Mesendoderm (in vitro differentiated cells): ENCODE measurements at places on chromosomes 3 and 15.
A peak's percentile ranks its signal among the peaks of the same experiment; 100 is the strongest.

GRCh38 chr15:50953302-50953701 lies 44.8 kb downstream of the AP4E1 start:
- H3K4me1 ChIP-seq, result no peaks in the 10 kb centered on the region
- H3K27ac ChIP-seq, result no peak overlapping the region
- peaks cover 3% of the 10 kb centered on the region for H3K36me3 ChIP-seq
- DNase-seq, result no peak
- H3K4me3 ChIP-seq, result no peak overlapping the region

DNA sequence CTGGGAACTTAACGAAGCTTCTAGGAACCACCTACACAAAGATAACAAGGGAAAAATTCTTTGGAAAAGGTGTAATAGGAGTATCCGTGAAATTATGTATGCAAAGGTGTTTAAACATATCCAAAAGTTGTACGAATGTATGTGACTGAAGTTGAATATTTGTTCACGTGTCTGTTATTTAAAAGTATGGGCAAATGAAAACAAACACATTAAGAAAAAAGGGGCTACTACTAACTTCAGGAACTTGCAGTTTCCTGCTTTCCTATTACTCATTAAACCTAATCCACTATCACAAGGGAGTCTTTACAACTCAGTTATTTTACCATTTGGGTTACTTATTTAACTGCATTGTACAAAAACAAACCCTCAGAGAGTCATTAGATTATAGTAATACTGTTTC lies 33.9 kb upstream of the GRAMD1C start:
- no peak overlapping the region for H3K4me3 ChIP-seq
- no peaks in the 10 kb centered on the region for H3K36me3 ChIP-seq
- H3K27ac ChIP-seq, result no peak overlapping the region
- no peaks in the 10 kb centered on the region for H3K27me3 ChIP-seq

DNA sequence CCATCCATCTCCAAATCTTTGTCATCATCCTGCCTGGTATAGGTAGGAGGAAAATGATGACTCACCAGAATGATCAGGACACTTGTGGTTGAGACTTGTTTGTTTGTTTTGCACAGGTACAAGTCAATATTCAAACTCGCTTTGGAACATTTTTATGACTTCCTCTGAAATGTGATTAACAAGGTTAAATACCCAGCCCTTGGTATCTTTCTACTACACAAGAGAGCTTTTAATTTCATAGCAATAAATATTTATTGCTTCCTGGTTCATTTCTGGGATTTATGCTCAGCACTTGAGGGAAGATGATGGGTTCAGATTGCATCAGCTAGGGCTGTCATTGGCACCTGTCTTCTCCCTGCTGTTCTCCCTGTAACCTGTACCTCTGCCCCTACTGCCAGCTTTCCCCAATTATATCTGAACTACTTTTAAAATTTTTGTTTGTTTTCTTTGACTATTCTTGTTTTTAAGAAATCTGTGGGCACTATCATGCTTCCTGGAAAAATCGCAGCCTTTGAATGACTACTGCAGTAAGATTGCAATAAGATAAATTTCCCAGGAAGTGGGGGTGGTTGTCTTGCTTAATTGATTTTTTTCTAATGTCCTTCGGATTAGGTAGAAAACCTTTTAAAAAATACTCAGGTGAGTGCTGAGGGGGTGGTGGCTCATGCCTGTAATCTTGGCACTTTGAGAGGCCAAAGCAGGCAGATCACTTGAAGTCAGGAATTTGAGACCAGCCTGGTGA lies 24.3 kb upstream of the GCNT3 start:
- DNase-seq, result no peak
- no peaks in the 10 kb centered on the region for H3K4me1 ChIP-seq
- H3K36me3 ChIP-seq, result no peaks in the 10 kb centered on the region
- no peak overlapping the region for H3K27ac ChIP-seq

- no peak for DNase-seq
- H3K4me3 ChIP-seq, result no peak overlapping the region
- H3K36me3 ChIP-seq, result no peaks in the 10 kb centered on the region
- H3K27me3 ChIP-seq, result no peaks in the 10 kb centered on the region
- no peaks in the 10 kb centered on the region for H3K4me1 ChIP-seq
- no peak overlapping the region for H3K27ac ChIP-seq
Observed at GRCh38 chr3:109809513-109809912, 472.2 kb upstream of the DPPA4 start.

GRCh38 chr3:194485881-194486539 lies 792 bp downstream of the ATP13A3 start:
- H3K4me1 ChIP-seq, result peaks cover 7% of the 10 kb centered on the region
- DNase-seq, result no peak
- no peaks in the 10 kb centered on the region for H3K36me3 ChIP-seq
- peak overlapping the region; percentile 81 for H3K4me3 ChIP-seq
- H3K27ac ChIP-seq, result peak overlapping the region; percentile 34

- H3K36me3 ChIP-seq, result no peaks in the 10 kb centered on the region
- peaks cover 9% of the 10 kb centered on the region for H3K4me1 ChIP-seq
- no peaks in the 10 kb centered on the region for H3K27me3 ChIP-seq
- H3K27ac ChIP-seq, result peak overlapping the region; percentile 60
- H3K4me3 ChIP-seq, result no peak overlapping the region
Observed at GRCh38 chr3:184716622-184717398, 4.9 kb upstream of the MAGEF1 start.

GRCh38 chr3:194522579-194523046 lies 35.8 kb upstream of the ATP13A3 start:
- no peak overlapping the region for H3K27ac ChIP-seq
- no peak overlapping the region for H3K4me3 ChIP-seq
- H3K4me1 ChIP-seq, result peaks cover 6% of the 10 kb centered on the region
- peak; percentile 97 for DNase-seq
- H3K27me3 ChIP-seq, result no peaks in the 10 kb centered on the region
- no peaks in the 10 kb centered on the region for H3K36me3 ChIP-seq

- no peaks in the 10 kb centered on the region for H3K4me1 ChIP-seq
- H3K36me3 ChIP-seq, result no peaks in the 10 kb centered on the region
- no peaks in the 10 kb centered on the region for H3K27me3 ChIP-seq
- H3K4me3 ChIP-seq, result no peak overlapping the region
Observed at GRCh38 chr3:127438951-127439350, 151.1 kb upstream of the PRR20G start.

- H3K4me3 ChIP-seq, result no peak overlapping the region
- H3K4me1 ChIP-seq, result peaks cover 3% of the 10 kb centered on the region
- no peaks in the 10 kb centered on the region for H3K27me3 ChIP-seq
- no peak overlapping the region for H3K27ac ChIP-seq
Observed at GRCh38 chr15:101246391-101246790, 5.5 kb downstream of the CHSY1 start.

- H3K27me3 ChIP-seq, result no peaks in the 10 kb centered on the region
- DNase-seq, result peak; percentile 41
- no peak overlapping the region for H3K4me3 ChIP-seq
- no peak overlapping the region for H3K27ac ChIP-seq
- H3K36me3 ChIP-seq, result no peaks in the 10 kb centered on the region
- peaks cover 13% of the 10 kb centered on the region for H3K4me1 ChIP-seq
Observed at GRCh38 chr15:74200871-74201419, 1.6 kb downstream of the STRA6 start.

GRCh38 chr15:66775127-66776105 lies 73.4 kb downstream of the SMAD6 start:
- H3K36me3 ChIP-seq, result peaks cover 2% of the 10 kb centered on the region
- no peak overlapping the region for H3K27ac ChIP-seq
- peaks cover 3% of the 10 kb centered on the region for H3K4me1 ChIP-seq
- H3K27me3 ChIP-seq, result no peaks in the 10 kb centered on the region
- no peak for DNase-seq

DNA sequence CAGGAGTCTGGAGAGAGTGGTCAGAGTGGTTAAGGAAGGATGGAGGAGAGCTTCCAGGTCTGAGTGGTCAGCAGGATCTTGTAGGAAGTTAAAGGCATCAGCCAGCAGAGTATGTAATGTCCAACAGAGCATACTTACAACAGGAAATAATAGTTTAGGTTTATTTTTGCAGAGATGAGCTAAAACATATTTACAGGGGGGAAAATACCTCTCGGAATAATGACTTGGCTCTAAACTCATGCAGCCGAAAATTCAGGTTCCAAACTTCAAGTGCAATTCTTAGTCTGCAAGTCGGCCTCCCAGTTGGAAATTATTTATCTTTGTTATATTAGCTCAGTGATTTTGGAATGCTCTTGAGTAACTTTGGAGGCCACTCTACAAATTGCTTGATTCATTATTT lies 385.0 kb upstream of the C2CD4B start:
- no peak for DNase-seq
- peaks cover 5% of the 10 kb centered on the region for H3K4me1 ChIP-seq
- no peaks in the 10 kb centered on the region for H3K27me3 ChIP-seq
- H3K4me3 ChIP-seq, result no peak overlapping the region

- no peaks in the 10 kb centered on the region for H3K4me1 ChIP-seq
- no peaks in the 10 kb centered on the region for H3K27me3 ChIP-seq
- H3K27ac ChIP-seq, result no peak overlapping the region
- DNase-seq, result no peak
Observed at GRCh38 chr3:115361806-115362205, 214.7 kb upstream of the ZBTB20 start.

DNA sequence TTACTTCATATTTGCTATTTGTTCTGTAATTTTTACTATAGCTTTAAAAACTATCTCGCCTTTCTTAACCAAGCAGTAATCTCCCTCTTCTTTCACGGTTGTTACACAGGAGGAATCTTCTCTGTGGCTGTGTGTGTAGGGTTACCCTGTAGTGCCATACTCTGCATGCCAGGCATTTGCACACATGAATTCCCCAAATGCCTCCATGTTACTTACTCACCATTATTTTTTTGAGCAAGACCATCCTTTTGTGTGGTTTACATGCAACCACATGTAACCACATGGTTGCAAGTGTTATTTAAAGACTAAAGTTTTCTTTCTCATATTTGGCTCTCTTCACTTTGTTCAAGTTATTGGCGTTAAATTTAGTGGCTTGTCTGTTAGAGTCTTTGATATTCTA lies 45.5 kb downstream of the HPS3 start:
- H3K27ac ChIP-seq, result no peak overlapping the region
- H3K27me3 ChIP-seq, result no peaks in the 10 kb centered on the region
- no peaks in the 10 kb centered on the region for H3K36me3 ChIP-seq
- DNase-seq, result no peak
- no peak overlapping the region for H3K4me3 ChIP-seq

DNA sequence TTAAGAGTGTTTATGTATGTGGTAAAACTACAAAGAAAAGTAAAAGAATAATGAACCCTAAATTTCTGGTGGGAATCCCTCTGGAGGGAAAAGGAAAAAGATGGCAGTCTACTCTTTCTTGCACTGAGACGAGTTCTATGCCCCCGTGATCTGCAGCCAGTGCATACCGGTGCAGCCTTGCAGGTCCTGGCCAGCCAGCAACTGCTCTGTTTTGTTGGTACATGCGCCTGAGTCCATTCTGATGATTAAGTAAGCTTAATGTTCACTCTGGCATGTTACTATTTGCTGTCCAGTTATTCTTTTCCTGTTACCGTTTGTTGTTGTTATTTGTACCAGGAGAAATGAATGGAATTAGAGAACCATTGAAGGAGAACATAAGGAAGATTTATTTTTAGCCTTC lies 95.1 kb upstream of the TMC3 start:
- H3K4me1 ChIP-seq, result no peaks in the 10 kb centered on the region
- no peaks in the 10 kb centered on the region for H3K27me3 ChIP-seq
- no peak for DNase-seq

GRCh38 chr3:41089566-41089965 lies 109.7 kb upstream of the CTNNB1 start:
- DNase-seq, result no peak
- H3K4me1 ChIP-seq, result no peaks in the 10 kb centered on the region
- H3K36me3 ChIP-seq, result no peaks in the 10 kb centered on the region

GRCh38 chr3:42096796-42097565 lies 5.8 kb downstream of the TRAK1 start:
- H3K36me3 ChIP-seq, result no peaks in the 10 kb centered on the region
- no peak overlapping the region for H3K27ac ChIP-seq

DNA sequence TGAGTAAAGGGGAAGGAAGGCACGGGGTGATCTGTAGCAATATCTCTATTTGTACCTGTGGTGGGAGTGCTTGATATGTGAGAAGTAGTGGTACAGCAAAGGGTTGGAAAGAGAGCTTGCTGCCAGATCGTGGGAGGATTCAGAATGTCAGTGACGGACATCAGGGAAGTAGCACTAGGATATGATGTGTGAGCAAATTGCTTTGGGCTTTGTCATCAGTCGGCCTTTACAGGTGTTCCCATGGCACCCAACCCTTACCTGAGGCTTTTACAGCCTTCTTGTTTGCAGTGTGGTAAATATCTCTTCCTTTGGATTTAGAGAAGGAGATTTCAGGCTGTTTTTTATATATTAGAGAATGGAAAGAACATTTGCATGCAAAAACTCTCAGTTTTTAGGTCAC lies 29.8 kb downstream of the IL1RAP start:
- no peaks in the 10 kb centered on the region for H3K36me3 ChIP-seq
- no peak overlapping the region for H3K27ac ChIP-seq
- H3K4me3 ChIP-seq, result no peak overlapping the region
- H3K4me1 ChIP-seq, result no peaks in the 10 kb centered on the region
- H3K27me3 ChIP-seq, result no peaks in the 10 kb centered on the region

GRCh38 chr15:92394309-92395097 lies 822 bp downstream of the ST8SIA2 start:
- H3K36me3 ChIP-seq, result no peaks in the 10 kb centered on the region
- H3K27me3 ChIP-seq, result peaks cover 2% of the 10 kb centered on the region
- H3K27ac ChIP-seq, result peak overlapping the region; percentile 57

- no peak for DNase-seq
- no peak overlapping the region for H3K4me3 ChIP-seq
- no peaks in the 10 kb centered on the region for H3K27me3 ChIP-seq
Observed at GRCh38 chr15:93291380-93291779, 202.4 kb upstream of the RGMA start.
